Activated T-cell treated with anti-CD3 and anti-CD28 coated beads, Interleukin-2, amount 50 U/mL, for 48 hours (primary cell): ENCODE measurements at places on chromosomes 16 and 17.

- DNase-seq = no peak
These were observed 486.5 kb downstream of the CDH13 start for GRCh38 chr16:83113317-83113716.

DNA sequence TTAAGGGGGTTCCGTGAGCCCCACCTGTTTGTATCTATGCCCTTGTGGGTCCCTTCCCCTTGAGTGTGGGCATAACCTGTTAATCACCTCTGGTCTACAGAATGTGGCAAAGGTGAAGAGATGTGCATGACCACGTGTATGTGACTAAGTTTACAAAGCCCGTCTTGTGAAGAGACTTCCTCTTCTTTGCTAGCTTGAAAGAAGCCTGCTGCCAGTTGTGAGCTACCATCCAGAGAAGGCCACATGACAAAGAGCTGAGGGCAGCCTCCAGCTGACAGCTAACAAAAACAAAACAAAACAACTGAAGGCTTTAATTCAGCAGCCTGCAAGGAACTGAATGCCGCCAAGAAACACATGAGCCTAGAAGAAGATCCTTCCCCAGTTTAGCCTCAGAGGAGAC is 112.0 kb downstream of the AXIN2 start:
- no peak for DNase-seq

GRCh38 chr16:56561126-56561525 is 3.7 kb upstream of the MT4 start:
- no peak for DNase-seq

DNA sequence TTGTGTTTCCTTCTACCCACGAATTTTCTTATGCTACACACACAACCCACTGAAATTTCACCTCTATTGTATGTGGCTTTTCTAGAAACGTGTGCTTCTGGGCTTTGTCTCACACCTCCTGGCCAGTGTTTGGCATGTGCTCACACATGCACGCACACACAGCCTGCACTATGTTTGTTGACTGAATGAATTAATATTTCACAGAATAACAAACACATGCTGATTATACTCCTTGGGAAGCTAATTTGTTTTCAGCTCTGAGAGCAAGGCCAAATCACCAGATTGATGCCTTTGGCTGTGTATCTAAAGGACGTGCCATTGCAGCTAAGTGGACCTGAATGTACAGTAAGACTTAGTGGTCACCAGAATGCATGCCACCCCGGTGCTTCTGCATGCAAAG is 210.7 kb downstream of the WWOX start:
- DNase-seq = no peak

DNA sequence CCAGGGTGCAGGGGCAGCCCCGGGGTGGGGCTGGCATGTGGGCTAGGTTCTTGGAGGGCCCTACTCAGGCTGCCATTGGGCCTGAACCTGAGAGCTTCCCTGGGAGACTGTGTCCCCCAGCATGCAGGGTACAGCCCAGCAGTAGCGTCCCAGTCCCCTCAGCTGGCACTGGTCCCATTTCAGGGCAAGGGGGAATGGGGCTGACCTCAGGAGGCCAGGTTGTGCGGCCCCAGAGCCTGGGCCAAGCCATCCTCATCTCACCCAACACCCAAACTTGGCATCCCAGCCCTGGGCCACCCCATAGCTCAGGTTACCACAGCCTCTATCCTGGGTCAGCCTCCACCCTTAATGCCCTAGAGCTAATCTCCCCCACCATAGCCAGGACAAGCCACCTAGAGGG is 6.3 kb downstream of the PLXDC1 start:
- no peak for DNase-seq

GRCh38 chr16:79698341-79698753 is 97.8 kb upstream of the MAF start:
- no peak for DNase-seq

GRCh38 chr16:81639931-81640680 is 139.0 kb upstream of the PLCG2 start:
- DNase-seq = no peak

DNA sequence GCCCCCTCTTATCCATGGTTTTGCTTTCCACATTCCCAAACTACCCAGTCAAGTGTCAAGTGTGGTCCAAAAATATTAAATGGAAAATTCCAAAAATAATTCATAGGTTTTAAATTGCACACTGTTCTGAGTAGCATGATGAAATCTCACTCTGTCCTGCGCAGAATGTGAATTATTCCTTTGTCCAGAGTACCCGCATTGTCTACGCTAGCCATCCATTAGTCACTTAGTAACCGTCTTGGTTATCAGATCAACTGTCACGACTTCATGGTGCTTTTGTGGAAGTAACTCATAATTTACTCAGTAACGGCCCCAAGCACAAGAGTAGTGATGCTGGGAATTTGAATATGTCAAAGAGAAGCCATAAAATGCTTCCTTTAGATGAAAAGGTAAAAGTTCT is 94.9 kb downstream of the SLC39A11 start:
- DNase-seq = no peak

- peak; percentile 26 for DNase-seq
These were observed 275.3 kb downstream of the PARN start for GRCh38 chr16:14354561-14355351.

- no peak for DNase-seq
These were observed 35.7 kb downstream of the GNAO1 start for GRCh38 chr16:56226845-56227525.

DNA sequence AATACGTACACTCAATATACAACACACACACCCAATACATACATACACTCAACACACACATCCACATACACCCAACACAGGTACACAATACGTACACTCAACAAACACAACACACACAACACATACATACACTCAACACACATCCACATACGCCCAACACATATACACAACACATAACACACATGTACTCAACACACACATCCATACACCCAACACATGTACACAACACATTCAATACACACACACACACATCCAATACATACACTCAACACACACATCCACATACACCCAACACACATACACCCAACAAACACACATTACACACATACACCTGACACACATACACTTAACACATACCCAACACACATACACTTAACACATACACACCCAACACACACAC is 95.9 kb downstream of the CCDC182 start:
- no peak for DNase-seq

DNA sequence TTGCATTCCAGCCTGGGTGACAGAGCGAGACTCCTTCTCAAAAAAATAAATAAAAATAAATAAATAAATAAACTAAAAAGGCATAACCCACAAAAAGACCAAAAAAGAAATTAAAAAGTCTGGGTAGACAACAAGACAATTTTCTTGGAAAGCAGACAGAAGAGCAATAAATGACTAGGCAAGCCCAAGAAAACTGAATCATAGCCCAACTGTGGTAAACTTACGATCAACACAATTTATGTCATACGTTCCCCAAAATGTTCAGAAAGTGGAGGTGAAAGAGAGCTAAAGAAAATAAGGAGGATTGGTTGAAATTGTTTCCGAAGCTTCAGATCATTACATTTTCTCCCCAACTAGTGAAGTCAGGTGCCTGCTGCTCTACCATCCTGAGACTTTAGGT is 31.3 kb upstream of the C17orf78 start:
- DNase-seq = no peak

GRCh38 chr17:4161192-4161966 is 18.4 kb downstream of the CYB5D2 start:
- DNase-seq = no peak

GRCh38 chr16:76577003-76577402 is 299.8 kb downstream of the CNTNAP4 start:
- DNase-seq = no peak

GRCh38 chr16:1862394-1862793 is 9.6 kb downstream of the MEIOB start:
- no peak for DNase-seq

DNA sequence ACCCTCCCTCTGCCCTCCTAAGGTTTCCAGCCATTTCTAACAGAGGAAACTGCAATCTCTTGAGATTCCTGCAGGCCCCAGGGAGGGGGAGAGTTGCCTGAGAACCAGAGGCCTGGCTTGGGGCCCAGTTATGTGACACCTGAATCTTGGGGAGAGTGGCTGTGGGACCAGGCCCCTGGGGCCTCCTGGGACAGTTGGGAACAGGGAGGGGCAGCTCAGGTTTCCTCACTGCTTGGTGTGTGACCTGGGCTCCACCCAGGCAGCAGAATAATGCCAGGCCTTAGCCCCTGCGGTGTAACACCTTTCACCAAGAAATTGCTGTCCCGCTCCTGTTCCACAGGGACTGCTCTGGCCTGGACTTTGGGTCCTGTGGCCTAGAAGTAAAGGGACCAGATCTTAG is 44.3 kb upstream of the CRHR1 start:
- DNase-seq = no peak

DNA sequence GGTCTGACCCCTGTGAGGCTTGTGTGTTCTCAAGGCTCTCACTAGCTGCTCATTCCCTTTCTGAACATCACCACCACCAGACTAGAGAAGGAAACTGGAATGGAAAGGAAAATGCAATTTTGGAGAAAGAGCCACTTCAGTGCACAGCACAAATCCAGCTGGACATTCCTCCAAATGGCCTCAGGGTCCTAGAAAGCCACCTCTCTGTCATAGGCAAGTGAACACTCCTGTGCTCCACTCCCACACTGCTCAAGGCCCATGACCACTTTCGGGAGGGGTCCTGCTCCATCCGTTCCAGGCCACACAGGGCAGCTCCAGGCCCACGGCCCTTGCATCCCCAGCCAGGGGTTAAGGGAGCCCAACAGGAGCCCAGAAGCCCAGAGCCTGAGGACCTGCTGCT is 2.6 kb downstream of the LRRC75A start:
- no peak for DNase-seq

GRCh38 chr17:12296209-12296625 is 275.5 kb downstream of the MAP2K4 start:
- DNase-seq = no peak

GRCh38 chr17:13485327-13485726 is 116.4 kb downstream of the HS3ST3A1 start:
- no peak for DNase-seq

- peak; percentile 60 for DNase-seq
These were observed 667 bp downstream of the EFCAB13 start for GRCh38 chr17:47324224-47325020.

DNA sequence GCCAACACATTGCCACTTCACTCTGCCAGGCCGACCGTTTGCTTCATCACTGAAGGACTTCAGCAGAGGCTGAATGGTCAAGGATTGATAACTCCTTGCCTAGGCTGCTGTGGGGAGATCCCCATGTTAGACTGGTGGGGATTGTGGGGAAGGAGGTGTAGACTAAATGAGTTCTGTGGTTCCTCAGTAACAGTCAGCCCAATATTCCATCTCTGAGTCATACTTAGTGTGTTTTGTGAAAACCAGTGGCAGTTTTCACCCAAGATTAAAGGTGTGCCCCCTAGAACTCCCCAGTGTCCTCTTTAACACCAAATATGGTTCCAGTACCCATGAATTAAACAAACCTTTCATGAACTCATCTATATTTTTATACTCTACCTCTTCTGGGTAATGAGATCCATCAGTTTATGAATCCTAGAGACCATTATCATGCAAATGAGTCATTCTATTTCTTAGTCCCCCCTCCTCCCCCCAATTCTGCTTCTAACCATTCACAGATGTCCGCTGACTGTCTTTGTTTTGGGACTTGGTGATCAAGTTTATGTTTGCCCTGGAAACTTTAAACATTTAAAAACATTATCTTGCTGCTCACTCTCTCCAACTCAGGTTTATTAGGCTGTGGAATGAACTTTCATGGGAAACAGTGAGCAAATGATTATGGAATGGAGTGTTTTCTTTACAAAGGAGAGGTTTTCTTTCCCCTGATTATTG is 66.8 kb upstream of the GAS7 start:
- DNase-seq = no peak

- peak; percentile 25 for DNase-seq
These were observed 11.5 kb upstream of the LONP2 start for GRCh38 chr16:48232493-48233040.

GRCh38 chr16:87850009-87851006 is 19.0 kb downstream of the SLC7A5 start:
- peak; percentile 85 for DNase-seq

- no peak for DNase-seq
These were observed 14.0 kb downstream of the RPH3AL start for GRCh38 chr17:338442-339192.

DNA sequence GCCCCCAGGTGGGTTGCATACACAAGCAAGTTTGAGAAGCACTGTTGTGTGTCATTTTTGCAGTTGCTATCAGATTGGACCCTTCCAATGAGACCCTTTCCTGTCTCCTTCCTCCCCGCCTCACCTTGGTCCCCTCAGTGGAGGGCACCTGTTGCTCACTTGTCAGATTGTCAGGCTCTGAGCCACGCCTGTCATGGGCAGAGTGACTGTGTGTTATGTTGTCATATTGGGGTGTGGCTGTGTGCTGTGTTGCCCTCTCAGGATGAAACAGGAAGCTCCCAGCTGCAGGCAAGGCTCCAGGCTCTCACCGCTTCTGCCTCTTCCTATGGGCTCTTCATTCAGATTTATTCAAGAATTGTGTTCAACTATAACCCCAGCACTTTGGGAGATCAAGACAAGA is 302.9 kb downstream of the CPPED1 start:
- no peak for DNase-seq

DNA sequence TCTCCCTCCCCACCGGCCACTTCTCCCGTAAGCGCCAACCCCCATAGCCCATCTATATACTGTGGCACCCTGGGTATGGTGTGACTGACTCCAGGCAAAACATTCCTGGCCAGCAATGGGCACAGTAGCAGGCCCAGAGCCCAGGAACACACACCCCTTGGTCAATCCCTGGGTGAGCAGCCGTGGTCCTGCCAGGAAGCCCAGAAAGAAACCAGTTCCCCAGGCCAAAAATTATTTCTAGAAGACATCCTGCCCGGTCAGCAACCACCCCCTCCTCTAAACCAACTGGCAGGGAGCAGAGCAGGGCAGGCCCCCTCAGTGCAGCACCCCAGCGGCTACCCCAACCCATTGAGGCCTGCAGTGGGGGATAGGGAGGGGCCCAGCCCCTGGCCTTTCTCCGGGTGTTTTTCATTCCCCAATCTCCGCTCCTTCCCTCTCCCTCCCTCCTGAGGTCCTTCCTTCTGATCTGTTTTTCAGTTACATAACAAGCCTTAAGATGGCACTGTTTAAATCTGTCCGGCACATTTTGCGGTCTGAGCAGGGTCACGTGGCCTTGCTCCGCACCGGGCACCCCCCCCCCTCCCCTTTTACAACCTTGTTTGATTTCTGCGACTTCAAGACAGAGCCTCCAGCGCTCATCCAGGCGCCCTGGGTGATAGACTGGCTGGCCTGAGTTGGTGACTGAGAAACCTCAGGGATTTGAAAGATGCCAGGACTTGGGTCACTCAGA is 2.0 kb downstream of the NPTX1 start:
- DNase-seq = peak; percentile 37

GRCh38 chr17:50175035-50175807 is 9.4 kb downstream of the SGCA start:
- DNase-seq = no peak

- no peak for DNase-seq
These were observed 996 bp upstream of the CPNE2 start for GRCh38 chr16:57091200-57091974.
